Stimulated activated CD4-positive, alpha-beta T cell treated with anti-CD3 and anti-CD28 coated beads, Interleukin-1b, Interleukin-23, amount 100 ng/mL, for 48 hours (primary cell): ENCODE measurements at places on chromosomes 12 and 14.

GRCh38 chr12:132084621-132085290 is 59.4 kb downstream of the DDX51 start:
- peak; percentile 60 for DNase-seq

GRCh38 chr12:91767237-91767636 is 378.4 kb downstream of the BTG1 start:
- DNase-seq, result no peak

DNA sequence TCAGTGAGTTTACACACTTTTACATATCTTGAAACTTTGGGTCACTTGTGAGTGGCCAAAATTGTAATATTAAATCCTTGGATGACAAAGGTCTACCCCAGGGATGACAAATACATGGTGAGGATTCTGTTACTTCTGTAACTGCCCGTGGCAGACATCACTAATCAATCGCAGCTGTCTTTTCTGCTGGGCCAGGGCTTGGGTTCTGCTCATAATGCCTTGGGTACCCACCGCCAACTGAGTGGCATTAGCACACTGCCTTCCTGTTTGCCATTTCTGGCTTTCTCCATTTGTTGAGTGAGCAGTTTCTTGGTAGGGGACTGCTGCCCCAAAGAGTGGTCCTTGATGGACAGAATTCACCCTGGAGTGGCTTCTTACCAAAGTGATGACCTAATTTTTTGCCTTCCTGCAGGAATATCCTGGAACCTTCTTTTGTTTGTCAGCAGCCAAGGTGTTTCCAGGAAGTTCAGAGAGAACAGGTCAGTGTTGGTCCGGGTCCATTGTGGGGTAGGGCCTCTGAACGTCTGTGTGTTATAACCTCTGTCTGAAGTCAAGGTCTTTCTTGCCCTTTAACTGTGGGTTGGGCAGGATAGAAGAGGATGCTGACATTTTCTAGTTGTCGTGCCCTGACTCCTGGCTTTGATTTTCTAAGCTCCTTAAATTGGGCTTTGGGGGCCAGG is 6.2 kb downstream of the TSPAN9 start:
- DNase-seq, result no peak

DNA sequence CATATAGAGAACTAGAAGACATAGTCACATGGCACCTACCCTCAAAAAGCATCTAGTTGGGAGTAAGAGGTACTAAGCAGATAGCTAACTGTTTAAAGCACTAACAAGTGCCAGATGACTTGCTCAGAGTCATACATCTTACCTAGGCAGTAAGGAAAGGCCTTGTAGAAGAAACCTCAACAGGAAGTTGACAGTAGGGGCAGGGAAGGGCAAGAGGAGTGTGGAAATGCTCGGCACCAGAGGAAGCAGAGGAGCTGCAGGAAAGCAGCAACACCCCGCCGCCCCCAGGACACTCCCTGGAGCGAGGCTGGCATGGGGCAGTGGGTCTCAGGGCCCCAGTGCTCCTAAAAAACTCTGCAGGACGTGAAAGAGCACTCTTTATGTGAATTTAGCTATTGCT is 92.9 kb downstream of the PPP2R5C start:
- no peak for DNase-seq

- DNase-seq, result no peak
Measured at GRCh38 chr12:18810537-18811253, 72.8 kb downstream of the CAPZA3 start.

DNA sequence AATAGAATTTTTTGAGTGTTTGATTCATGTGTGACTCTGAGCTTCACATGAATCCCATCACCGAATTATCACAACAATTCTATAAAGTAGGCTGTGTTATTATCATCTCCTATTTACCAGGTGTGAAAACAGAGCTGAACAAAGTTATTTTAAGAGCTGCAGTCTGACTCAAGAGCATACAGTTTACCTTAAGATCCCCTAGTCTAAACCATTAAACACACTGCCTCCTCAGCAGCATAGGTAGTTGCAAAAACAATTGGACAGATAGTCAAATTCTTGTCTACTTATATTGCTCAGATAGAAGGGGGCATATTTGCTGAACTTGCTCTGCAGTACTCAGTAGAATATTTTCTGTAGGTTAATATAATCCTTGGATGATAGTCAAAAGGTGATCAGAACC is 219.8 kb upstream of the ATP2B1 start:
- DNase-seq, result no peak

DNA sequence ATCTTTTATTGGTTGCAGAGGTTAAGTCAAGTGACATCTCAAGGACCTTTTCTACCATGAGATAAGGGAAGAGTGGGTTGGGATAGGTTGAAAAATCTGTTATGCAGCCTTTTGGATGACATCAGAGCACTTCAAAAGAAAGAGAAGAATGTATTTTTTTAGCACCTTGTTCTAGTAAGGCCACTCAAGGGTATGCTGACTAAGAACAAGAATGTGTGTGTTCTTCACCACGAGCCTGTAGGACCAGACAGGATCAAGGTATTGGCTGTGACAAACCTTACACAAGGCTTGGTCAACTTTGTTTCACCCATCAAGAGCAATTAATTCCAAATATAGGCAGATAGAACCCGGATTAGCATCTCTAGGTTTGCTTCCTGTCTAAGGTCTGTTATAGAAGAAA is 142.5 kb downstream of the SAMD4A start:
- no peak for DNase-seq

GRCh38 chr14:61535032-61535431 is 160.3 kb upstream of the HIF1A start:
- DNase-seq, result no peak

GRCh38 chr14:36981832-36982529 is 190.4 kb downstream of the SLC25A21 start:
- DNase-seq, result no peak

GRCh38 chr12:60684988-60685655 is 1089.3 kb downstream of the SLC16A7 start:
- no peak for DNase-seq

- peak; percentile 35 for DNase-seq
Measured at GRCh38 chr14:64726585-64726890, 22.3 kb downstream of the PLEKHG3 start.

- no peak for DNase-seq
Measured at GRCh38 chr12:25376985-25377384, 126.3 kb upstream of the KRAS start.

- peak; percentile 65 for DNase-seq
Measured at GRCh38 chr12:546920-547845, 87.4 kb downstream of the B4GALNT3 start.

DNA sequence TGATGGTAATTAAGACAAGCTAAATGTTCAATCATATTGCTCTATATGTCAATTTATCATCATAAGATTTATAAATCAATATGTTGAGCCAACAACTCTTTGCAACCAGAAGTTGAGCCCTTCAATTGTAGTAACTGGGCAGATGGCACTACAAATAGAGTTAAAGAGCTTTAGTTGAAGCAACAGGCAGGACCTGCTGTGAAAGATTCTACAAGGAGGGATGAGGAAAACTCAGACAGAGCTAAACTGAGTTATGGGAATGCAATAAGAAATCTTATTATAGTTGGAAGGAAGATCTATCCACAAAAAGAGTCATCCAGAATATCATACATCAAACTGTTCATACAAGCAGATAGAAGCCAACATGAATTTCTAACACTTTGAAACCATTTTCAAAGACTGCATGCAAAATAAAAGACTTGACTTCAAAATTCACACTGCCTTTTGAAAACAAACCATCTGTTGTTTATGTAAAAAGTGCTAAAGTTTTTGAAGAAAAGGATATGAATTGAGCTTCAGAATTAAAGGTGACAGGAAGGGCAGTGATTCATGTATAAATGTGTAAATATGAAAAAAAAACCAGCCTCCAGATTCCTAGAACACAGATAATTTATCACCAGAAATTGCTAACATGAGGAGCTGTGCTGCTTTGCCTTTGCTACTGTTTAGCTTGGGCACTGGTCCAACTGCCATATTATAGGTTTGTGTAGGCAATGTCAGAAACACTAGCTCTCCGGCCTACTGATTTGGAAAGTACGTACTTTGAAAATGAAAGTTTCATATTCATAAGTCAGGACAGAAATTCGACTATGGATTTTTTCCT is 133.2 kb downstream of the SLC35F4 start:
- DNase-seq, result no peak

DNA sequence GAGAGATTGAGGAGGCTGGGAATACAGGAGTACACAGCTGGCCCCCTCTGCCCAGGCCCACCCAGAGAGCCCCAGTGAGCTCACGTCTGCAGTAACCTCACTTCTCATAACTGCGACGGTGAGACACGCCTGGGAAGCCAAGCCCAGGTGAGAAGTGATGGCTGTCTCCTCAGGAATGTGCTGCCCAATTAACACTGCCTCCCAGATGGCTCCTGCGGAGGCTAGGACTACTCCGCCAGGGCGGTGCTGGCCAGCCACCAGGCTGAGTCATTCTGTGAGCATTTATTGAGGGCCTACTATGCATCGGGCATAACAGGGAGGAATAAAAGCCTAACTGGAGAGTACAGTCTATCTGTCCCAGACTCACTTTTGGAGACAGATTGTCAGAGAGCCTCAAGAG is 9.3 kb upstream of the TMEM106C start:
- no peak for DNase-seq

GRCh38 chr12:61871485-61871810 is 388.8 kb upstream of the USP15 start:
- no peak for DNase-seq

- DNase-seq, result no peak
Measured at GRCh38 chr12:74922117-74922516, 287.5 kb downstream of the KCNC2 start.

DNA sequence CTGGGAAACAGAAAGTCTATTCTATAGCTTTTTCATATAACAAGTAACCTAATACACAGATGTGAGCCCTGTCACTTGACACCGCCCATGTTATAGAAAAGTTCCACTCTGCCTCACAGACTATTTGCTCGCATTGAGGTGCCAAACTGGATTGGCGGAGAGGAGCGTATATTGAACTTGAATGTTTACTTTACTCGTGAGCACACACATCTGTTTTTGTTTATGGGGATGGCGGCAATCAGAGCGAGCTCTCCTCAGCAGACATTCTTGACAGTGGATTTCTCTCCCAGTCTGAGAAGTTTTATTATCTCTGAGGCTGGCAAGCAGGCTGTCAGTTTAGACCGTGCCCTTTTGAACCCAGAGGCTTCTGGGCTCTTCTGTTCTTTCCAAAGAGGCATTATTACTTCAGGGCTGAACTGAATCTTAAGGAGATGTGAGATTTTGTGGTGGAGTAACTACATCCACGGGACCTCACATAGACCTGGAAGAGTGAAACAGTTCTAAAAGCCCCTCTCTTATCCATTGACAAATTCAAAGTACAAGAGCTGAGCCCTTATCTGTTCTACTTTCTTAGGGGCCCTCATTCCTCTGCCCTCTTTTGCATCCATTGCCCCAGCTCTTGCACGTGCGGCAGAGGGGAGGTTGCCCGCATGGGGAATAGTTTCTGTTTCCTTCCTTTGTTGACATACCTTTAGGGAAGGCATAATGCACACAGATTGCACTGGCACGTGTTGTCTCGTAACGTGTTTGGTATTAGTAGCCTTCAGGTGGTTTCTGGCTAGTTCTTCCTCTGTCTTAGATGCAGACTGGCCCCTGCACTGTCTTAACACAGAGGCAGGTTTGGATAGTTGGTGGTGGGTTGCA is 68.2 kb downstream of the DRAM1 start:
- no peak for DNase-seq

DNA sequence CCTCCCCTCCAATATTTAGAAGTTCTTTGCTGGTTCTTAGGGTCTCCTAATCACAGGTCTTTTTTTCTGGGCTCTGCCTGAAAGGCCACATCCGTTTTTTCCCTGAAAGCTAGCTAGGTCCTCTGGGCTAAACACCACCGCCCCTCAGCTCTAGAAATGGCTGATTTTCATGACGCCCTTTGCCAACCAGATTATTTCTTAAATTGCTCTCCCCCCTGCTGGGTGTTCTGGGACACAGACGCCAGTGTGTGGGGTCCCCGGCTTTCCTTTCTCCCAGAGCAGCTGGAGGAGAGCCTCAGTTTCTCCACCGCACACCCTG is 45.3 kb upstream of the ATP23 start:
- no peak for DNase-seq

GRCh38 chr14:55446833-55447232 is 6.4 kb upstream of the TBPL2 start:
- DNase-seq, result no peak

DNA sequence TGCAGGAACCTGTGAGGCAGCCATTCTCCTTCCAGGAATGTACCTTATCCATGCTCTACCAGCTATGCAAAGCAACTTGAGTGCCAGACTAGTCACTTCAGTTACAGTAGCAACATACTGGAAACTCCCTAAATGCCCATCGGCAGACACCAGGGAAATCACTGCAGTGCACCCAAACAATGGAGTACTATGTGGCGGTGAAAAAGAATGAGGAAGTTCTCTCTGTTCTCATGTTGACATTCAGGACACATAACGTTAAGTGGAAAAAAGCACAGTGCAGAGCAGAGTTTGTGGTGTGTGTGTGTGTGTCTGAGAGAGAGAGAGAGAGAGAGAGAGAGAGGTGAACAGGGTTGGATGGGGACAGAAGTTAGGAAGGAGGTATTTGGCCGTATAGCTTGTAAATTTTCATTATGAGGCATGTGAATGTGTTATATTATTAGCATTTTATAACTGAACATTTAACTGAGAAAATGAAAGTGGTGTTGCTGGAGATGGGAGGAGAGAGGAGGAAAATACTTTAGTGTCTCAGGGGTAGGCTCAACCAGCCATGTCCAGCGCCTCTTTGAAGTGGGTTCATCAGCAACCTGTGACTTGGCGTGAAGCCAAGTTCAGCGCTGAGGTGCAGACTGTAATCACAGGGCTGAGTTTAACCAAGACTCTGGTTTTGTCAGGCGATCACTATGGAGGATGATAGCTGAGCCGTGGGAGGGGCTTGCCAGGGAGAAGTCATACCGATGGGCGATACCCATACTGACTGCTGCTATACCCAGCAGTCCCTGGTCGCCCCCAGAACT is 17.3 kb downstream of the TNFAIP2 start:
- DNase-seq, result no peak

DNA sequence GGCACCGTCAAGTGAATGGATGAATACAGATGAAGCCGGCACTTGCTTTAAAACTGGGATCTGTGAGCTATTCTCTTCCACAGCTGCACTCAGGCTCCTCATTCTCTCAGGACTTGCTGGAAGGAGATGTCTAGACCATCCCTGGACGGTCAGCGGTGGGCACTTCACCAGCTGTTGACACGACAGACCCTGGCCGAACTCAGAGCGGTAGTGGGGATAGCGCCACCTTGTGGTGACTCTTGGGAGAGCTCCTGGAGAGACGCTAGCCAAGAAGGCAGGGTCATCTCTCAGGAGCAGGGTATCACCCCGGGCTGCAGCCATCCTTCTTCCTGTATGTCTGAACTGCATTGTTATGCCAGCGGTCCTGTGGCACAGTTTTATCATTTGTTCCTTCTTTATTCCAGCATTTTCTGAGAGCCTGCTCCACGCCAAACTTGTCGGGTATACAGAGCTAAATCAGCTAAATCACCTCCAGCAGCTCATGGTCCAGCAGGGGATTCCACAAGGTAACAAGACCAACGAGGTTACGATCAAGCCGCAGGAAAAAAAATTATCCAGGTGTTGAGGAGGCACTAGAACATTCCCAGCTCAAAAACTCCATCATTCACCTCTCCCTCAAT is 10.0 kb downstream of the WNT1 start:
- peak; percentile 72 for DNase-seq

- no peak for DNase-seq
Measured at GRCh38 chr12:129607301-129607700, 296.5 kb downstream of the TMEM132D start.
